Activated T-helper 1 cell treated with anti-CD3 and anti-CD28 coated beads, Interleukin-12 subunit alpha, Interleukin-12 subunit beta, Interleukin-2, Interleukin-4 antibody, amounts not matched to agents 30 ng/mL and 10 ng/mL and 1 ng/mL, durations not matched to agents 14 hours and 24 hours and 36 hours (primary cell): ENCODE measurements at places on chromosomes 6 and 20.

- no peak overlapping the region for H3K27ac ChIP-seq
- no peaks in the 10 kb centered on the region for H3K4me1 ChIP-seq
- no peak for DNase-seq
- H3K36me3 ChIP-seq: no peaks in the 10 kb centered on the region
- peaks cover 13% of the 10 kb centered on the region for H3K27me3 ChIP-seq
- no peak overlapping the region for H3K4me3 ChIP-seq
Observed at GRCh38 chr6:163390770-163391169, 23.7 kb upstream of the QKI start.

DNA sequence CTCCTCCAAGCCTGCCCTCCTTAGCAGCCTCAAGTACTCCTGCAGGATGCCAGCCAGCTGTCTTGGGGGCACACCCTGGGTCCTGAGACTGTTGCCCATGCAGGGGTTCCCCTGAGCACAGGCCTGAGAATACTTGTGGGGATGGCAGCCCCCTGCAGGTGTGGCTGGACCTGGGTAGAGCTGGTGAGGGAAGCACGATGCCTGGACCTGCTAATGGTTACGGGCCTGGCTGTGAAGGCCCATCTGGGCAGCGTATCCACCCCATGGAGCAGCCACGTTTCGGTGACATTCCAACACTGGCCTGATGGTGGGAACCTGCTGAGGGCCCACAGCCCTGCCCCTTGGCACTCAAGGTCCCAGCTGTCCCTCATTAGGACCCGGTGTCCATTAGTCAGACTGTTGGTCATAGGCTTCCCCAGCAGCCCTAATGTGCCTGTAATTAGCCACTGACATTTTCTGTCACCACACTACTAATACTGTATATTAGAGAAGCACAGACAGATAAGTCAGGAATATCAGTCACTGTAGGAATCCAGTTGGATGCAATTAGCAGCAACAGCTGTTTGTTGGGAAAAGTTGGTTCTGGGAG is 20.3 kb downstream of the CCDC167 start:
- DNase-seq: no peak
- H3K27ac ChIP-seq: no peak overlapping the region
- no peak overlapping the region for H3K4me3 ChIP-seq

GRCh38 chr6:133710826-133711225 is 178.1 kb upstream of the TCF21 start:
- no peaks in the 10 kb centered on the region for H3K36me3 ChIP-seq
- no peak overlapping the region for H3K4me3 ChIP-seq
- peaks cover 3% of the 10 kb centered on the region for H3K27me3 ChIP-seq
- no peaks in the 10 kb centered on the region for H3K4me1 ChIP-seq

GRCh38 chr20:24118034-24118433 is 129.5 kb upstream of the GGTLC1 start:
- H3K4me3 ChIP-seq: no peak overlapping the region
- DNase-seq: no peak
- H3K4me1 ChIP-seq: no peaks in the 10 kb centered on the region
- H3K27ac ChIP-seq: no peak overlapping the region

DNA sequence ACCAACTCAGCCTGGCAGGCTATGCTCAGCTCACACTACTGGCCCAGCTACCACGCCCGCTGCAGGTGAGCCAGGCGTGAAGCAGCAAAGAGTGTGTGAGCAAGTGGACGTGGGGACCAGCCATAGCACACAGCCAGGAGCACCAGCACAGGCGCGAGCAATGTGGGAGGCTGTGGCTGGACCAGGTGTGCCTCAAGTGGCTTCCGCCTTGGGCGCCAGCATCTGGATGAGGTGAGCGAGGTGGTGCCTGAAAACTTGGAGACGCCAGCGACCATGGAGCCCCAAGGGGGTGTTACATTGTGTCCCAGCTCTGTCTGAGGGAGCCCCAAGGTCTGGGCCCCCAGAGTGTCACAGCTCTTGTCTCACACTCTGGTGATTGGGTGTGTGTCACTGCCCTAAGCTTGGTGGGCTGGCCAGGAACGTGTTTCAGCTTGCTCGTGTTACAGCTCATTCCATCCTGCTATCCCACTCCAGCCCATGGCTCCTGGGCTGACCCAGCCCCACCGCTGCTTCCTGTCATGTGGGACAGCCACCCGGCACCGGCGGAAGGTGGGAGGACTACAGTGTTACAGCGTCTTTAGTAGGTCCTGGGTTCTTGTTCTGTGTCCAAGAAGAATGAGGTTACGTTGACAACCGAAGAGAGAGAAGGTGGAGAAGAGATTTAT is 508.0 kb upstream of the MMS22L start:
- no peaks in the 10 kb centered on the region for H3K27me3 ChIP-seq
- H3K27ac ChIP-seq: no peak overlapping the region
- H3K36me3 ChIP-seq: no peaks in the 10 kb centered on the region

DNA sequence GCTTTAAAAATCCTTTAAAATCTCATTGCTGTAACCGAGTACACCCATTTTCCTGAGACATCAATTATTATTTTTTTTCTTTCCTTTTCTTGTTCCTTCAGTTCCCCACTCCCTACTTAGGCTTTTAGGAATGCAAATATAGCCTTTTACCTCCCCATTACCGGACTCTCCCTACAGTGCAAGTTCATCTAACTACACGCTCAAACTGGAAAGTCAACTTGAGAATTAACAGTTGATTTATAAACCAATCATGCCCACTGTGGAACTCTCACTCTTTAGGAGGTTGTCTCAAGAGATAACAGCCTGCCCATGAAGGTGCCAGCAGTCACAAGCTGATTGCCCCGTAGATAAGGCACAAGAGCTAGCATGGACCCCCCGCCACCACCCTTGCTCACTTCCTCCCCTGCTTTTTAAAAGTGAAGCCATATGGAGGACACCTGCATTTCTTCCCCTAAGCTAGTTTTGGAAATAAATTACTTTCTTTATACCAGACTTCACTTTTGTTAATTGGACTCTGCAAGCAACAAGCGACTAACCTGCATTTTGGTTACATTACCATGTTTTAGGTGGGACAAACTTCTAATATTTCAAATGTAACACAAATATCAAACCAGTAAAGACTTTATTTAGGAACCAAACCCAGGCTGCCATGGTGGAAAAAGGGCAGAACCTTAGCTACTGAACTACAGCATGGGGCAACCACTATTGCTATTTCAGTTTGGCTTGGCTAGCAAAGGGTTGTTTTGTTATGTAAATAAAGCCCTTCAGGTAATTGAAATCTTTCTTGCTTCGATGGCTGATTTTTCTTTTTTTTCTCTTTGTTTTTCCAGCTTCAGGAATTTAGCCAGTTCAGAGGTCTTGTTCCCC is 34.9 kb downstream of the UBD start:
- H3K4me1 ChIP-seq: no peaks in the 10 kb centered on the region
- H3K4me3 ChIP-seq: no peak overlapping the region
- DNase-seq: no peak
- H3K27ac ChIP-seq: no peak overlapping the region

DNA sequence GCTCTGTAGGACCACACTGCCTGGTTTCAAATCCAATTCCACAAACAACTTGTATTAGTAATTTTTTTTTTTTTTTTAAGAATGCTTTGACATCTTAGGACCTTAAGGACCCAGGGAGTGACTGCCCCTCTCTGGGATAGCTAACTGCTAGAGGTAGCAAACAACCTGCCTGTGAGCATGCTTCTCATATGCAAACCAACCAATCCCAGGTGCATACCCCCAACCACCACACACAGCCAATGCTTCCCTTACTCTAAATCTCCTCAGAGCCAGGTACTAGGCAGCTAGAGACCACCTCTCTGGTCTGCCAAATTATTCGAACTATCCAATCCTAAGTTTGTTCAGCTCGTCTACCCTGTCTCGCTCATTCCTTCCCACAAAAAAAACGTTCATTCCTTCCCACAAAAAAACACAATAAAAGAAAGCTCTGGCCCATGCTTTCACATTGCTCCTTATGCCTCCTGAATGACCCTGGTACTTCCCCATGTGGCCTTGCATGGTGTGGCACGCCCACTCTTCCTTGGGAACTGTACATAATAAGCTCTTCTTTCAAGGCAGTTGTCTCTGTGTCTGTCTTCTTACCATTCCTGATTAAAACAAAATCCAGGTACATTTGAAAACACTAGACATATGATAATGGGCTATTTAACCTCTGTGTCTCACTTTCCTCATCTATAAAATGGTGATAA is 6.4 kb downstream of the SERAC1 start:
- H3K4me1 ChIP-seq: peaks cover 40% of the 10 kb centered on the region
- H3K27ac ChIP-seq: no peak overlapping the region
- no peaks in the 10 kb centered on the region for H3K27me3 ChIP-seq

DNA sequence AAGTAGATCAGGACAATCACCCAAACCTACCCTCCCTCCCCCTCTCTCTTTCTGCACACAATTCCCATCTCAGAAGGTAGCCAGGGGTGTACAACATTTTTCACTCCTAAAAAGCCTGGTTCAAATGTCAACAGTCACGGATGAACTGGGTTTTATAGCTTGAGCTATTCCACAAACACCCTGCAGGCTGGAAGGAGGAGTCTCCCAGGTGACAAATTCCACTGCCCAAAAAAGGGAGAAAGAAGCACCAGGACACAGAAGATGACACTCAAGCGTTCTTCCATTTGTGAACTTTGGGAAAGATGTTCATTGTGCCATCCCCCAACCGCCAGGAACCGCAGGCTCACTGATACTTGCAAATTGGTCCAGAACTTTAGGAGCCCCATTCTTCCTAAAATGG is 111.5 kb upstream of the NFATC2 start:
- H3K36me3 ChIP-seq: no peaks in the 10 kb centered on the region
- DNase-seq: no peak

DNA sequence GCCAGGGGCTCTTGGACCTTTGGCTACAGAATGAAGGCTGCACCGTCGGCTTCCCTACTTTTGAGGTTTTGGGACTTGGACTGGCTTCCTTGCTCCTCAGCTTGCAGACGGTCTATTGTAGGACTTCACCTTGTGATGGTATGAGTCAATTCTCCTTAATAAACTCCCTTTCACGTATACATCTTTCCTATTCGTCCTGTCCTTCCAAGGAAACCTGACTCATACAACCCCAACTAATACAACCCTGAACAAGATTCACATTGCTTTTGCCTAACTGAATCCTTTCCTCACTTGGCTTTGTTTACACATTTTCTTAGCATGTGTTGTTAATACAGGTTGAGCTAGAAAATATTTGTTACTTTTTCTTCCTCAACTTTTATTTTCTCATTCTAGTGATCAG is 21.9 kb downstream of the TBXT start:
- no peak for DNase-seq
- no peaks in the 10 kb centered on the region for H3K4me1 ChIP-seq
- peaks cover 7% of the 10 kb centered on the region for H3K27me3 ChIP-seq

DNA sequence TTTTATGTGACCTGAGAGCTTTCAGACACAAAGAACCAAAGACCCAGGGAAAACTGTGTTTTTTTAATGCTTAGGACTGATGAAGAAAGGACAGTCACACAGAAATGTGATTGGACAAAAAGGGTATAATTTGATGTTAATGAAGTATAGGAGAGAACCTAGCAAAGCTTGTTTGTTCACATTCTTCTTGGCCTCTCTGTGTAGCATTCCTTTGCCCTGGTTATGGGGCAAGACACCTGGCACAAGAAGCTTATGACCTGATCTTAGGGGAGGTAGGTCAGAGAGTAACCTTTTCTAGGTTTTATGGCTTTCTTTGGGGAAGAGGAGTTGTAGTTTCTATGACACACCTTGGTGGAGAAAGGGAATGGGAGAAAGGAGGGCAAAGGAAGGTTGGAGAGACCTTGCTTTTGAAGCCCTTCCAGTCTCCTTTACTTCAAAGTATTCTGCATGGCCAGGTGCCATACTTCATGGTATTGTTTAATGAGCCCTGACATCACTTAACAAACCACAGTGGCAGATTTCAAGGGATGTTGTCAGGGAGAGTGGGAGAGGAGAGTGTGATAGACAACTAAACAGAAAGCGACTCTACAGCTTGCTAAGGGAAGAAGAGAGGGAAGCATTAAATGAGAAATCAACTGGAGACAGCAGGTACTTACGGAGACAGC is 701.8 kb upstream of the FLRT3 start:
- H3K27me3 ChIP-seq: no peaks in the 10 kb centered on the region
- H3K36me3 ChIP-seq: no peaks in the 10 kb centered on the region
- no peak overlapping the region for H3K27ac ChIP-seq
- no peak for DNase-seq
- no peak overlapping the region for H3K4me3 ChIP-seq
- no peaks in the 10 kb centered on the region for H3K4me1 ChIP-seq

DNA sequence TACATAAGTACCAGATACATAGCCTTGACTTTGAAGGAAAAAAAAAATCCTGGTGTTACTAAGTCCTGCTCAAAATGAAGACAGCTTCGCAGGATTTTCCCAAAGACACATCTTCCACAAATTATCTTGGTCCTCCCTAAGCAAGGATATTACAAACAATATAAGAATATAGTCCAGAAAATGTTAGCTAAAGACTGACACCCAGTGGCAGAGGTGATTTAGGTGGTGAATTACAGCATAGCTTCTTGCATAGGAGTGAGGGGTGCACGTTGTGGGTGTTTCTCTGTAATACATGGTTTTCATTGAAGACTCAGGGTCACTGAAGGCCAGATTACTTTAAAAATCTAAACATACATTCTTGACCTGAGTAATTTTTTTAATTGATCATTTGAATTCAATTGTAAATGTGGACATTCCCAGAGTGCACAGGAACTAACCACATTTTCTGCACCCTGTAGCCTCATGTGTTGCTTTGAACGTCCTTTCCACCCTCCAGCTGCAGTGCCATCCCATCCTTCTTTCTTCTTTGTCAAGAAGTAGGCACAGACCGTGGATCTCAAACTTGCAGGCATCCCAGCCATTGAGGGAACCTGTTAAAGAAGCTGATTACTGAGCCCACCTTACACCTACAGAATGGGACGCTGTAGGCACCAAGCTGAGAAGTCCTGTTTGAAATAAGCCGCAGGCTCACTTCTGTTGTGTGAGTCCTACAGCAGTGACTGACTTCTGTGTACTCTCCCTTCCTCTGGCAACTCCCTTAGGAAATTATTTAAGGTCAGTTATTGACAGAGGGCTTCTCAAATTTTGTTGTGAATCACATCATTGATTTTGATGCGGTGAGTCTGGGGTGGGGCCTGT is 102.6 kb downstream of the PERP start:
- H3K27me3 ChIP-seq: peaks cover 6% of the 10 kb centered on the region
- no peak overlapping the region for H3K27ac ChIP-seq
- H3K4me1 ChIP-seq: peaks cover 26% of the 10 kb centered on the region
- DNase-seq: no peak

- H3K36me3 ChIP-seq: peaks cover 3% of the 10 kb centered on the region
- H3K4me1 ChIP-seq: no peaks in the 10 kb centered on the region
- no peaks in the 10 kb centered on the region for H3K27me3 ChIP-seq
- H3K4me3 ChIP-seq: no peak overlapping the region
- no peak overlapping the region for H3K27ac ChIP-seq
- DNase-seq: no peak
Observed at GRCh38 chr6:139201378-139201777, 66.5 kb downstream of the HECA start.

DNA sequence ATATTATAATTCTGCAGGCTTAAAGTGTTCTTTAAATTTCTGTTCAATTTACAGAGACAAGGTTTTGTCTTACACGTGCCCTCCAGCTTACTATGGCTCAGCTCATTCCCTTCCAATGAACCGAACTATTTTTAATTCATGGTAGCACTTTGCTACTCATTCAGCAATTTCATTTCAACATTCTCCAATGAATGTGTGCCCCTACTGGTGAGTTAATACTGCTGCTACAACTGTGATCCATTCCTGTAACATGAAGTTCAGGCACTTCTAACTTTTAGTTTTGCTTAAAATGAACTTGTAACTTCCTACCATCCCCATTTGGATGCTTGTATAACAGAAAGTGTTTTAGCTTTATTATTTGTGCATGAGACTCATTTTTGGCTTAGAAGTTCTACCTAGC is 99.7 kb downstream of the F13A1 start:
- H3K27ac ChIP-seq: no peak overlapping the region
- H3K27me3 ChIP-seq: no peaks in the 10 kb centered on the region
- no peaks in the 10 kb centered on the region for H3K4me1 ChIP-seq
- no peak for DNase-seq

GRCh38 chr20:51042657-51043247 is 19.8 kb upstream of the KCNG1 start:
- no peaks in the 10 kb centered on the region for H3K4me1 ChIP-seq
- H3K27ac ChIP-seq: no peak overlapping the region
- no peaks in the 10 kb centered on the region for H3K27me3 ChIP-seq
- no peak for DNase-seq
